Lower lobe of right lung (tissue), 2 donors: ENCODE measurements at places on chromosomes 13 and 19.

- no peak for DNase-seq
Measured at GRCh38 chr13:40920826-40921225, 98.3 kb downstream of the ELF1 start.

DNA sequence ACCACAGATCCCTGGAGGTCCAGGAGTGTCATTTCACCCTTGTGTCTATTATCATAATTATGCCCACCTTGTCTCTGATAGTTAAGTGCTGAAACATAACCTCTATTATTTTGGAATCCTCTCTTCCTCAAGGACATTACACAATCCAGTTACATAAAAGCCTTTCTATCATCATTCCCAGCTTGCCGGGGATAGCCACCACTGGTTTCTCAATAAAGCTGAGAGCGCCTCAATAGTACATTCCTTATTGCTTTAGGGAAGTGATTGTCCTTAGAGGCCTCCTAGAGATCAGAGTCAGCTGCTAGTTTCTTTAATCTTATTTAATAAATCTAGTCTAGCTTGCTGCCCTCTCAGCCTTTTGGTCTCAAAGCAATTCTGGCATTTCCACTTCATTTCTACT is 490.0 kb upstream of the ATXN8OS start:
- DNase-seq: no peak

DNA sequence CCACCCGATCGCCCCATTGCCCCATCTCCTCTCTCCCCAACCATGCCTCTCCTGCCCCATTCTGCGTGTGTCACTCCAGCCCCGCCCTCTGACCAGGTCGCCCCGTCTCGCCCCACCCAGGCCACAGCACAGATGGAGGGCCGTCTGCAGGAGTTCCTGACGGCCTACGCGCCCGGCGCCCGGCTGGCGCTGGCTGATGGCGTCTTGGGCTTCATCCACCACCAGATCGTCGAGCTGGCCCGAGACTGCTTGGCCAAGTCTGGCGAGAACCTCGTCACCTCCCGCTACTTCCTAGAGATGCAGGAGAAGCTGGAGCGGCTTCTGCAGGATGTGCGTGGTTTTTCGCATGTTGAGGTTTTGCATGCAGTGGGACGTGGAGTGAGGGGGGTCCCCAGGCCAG is 26.2 kb downstream of the MAST3 start:
- DNase-seq: no peak

- no peak for DNase-seq
Measured at GRCh38 chr19:35083691-35084508, 31.7 kb upstream of the FXYD3 start.

GRCh38 chr19:21508198-21508597 is 2.8 kb downstream of the ZNF429 start:
- no peak for DNase-seq

- DNase-seq: no peak
Measured at GRCh38 chr13:106455777-106456176, 79.7 kb downstream of the EFNB2 start.
